Stimulated activated CD4-positive, alpha-beta T cell treated with anti-CD3 and anti-CD28 coated beads, Interleukin-2, amount 100 ng/mL, for 48 hours (primary cell): ENCODE measurements at places on chromosomes 3 and 15.
A peak's percentile ranks its signal among the peaks of the same experiment; 100 is the strongest.

GRCh38 chr15:79352206-79352605 lies 41.3 kb downstream of the TMED3 start:
- no peak for DNase-seq

GRCh38 chr15:59896663-59897074 lies 107.4 kb upstream of the FOXB1 start:
- DNase-seq: no peak

DNA sequence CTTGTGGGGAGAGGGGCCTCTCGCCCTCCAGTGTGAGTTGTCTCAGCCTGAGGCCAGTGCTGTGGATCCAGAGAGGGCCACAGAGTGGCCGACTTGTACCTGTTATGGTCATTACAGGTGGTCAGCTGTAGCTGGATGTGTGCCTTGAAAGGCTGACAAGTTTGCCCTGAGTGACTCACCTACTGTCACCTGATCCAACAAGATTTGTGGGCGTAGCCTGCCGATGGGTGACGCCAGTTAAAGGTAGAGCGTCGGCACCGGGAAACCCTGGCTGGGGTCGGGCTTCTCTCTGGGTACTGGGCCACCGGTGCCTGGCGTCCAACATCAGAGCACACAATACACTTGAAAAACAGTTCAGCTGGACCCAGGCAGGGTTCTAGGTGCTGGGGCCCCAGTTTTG lies 2.8 kb upstream of the ISG20 start:
- no peak for DNase-seq

- DNase-seq: peak; percentile 47
Measured at GRCh38 chr3:187802928-187803259, 57.6 kb upstream of the BCL6 start.

GRCh38 chr3:188001093-188001492 lies 152.9 kb upstream of the LPP start:
- DNase-seq: no peak

- no peak for DNase-seq
Measured at GRCh38 chr3:72101494-72101893, 316.5 kb upstream of the PROK2 start.

DNA sequence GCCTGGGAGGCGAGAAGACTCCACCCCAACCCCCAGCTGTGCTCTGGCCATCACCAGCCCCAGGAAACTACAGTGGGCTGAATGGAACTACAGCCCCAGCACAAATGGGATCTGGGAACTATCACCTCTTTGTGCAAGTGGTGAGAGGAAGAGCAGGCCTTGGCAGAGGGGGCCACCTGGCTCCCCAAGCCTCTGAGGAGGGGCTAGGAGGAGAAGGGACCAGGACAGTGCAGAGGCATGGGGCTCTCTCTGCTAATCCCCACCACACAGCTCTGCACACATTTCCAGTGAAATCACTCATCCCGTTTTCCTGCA lies 31.6 kb downstream of the KY start:
- DNase-seq: no peak

DNA sequence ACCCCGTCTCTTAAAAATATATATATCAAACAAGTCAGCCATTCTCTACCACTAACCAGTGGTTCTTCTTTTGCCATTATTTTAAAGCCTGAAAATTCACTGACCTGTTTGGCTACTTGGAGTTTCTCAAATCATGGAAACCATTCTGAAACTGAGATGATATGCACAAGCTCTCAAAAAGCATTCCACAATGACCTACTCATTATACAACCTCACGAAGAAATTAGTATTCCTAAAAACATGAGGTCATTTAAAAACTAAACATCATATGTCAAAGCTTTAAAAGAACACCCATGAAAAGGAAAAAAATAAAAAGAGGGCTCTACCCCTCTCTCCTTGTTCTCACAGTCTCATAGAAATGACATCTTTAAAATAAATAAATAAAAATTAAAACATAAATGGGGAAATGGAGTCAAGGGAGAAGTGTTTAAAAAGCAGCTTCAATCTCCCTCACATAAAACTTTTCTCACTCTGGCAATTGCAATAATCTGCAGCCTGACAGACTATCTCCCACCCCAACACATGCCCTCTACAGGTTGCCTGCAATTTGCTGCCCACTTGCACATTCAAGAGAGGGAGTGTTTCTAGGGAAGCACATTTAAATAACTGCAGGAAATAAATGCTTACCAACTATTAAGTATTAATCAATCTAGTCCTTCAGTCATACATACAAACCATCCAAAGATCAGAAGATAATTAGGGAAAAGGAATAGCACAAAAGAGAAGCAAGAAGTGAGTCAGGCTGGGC lies 73.3 kb downstream of the TRANK1 start:
- DNase-seq: no peak

DNA sequence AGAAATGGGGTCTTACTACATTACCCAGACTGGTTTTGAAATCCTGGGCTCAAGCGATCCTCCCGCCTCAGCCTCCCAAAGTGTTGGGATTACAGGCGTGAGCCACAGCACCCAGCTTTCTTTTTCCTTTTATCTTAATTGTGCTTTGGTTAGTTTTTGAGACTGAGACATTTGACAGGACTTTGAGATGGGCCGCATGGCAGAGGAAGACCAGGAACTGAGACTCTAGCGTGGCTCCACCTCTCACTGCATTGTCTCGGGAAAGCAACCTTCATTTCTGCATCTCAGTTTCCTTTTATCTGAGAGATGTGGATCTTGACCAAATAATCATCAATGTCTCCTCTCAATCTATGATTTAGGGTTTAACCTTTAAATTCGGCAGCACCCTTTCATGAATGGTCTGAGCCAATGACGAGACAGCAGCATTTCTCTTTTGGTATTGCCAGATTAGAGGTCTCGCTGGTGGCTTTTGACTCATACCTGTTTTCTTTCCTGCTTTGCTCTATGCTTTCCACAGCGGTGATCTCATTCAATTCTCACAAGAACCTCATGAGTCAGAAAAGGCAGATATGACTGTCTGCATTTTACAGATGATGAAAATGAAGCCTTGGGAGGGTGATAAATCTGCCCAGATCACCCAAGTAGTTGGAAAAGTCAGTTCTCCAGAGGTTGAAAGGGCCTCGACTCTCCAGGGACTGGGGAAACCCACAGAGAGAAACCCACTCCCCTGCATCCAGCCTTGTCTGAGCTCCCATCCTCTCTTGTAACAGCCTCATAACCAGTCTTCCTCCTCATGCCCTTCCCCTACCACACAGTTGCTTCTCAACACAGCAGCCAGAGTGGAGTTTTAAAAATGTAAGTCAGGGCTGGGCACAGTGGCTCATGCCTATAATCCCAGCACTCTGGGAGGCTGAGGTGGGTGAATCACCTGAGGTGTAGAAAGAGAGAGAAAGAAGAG lies 84.8 kb upstream of the FOXB1 start:
- DNase-seq: peak; percentile 45

- DNase-seq: no peak
Measured at GRCh38 chr3:6250167-6250566, 610.7 kb upstream of the GRM7 start.

DNA sequence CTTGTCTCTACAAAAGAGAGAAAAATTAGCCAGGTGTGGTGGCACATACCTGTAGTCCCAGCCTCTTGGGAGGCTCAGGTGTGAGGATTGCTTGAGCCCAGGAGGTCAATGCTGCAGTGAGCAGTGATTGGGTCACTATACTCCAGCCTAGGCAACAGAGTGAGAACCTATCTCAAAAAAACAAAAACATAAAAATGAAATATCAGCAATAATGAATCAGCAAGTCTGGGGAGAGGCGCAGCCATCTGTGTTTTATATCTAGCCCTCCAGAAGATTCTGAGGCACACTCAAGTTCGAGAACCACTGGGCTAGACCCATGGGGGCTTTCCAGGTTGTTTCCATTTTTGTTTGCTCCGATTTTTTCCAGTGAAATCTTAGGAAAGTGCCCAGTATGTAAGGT lies 88.1 kb upstream of the BCL6 start:
- DNase-seq: no peak

DNA sequence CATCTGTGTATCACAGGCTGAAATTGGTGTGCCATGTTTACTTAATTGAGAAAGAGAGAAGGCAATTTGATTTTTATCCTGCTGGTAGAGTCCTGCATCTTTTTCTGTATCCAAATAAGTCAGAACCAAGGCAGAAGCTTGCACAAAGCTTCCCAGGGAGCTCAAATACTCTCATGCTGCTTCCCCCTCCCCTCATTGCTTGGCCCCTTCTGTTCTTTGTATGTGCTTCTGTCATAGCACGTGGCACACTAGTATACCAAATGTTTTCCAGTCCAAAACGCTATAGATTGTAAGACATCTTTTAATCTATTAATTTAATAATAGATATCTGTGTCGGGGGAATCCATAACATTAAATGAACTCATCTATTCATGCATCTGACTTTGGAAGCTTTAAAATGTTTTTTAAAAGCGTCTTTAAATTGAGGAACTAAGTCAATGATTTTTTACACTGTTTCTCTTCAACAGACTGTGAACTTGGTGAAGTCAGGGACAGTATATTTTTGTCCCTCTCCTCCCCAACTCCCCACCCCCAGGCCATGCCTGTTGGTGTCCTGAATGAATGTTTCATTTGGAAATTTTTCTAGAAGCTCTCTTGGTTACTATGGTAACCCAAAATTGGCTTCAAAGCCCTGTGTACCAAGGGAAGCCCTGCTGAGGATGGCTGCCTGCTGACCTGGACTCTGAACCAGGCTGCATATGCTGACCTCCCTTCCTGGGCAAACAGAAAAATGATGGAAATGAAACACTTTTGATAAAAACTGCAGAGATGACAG lies 26.2 kb upstream of the SLC35G2 start:
- DNase-seq: no peak

DNA sequence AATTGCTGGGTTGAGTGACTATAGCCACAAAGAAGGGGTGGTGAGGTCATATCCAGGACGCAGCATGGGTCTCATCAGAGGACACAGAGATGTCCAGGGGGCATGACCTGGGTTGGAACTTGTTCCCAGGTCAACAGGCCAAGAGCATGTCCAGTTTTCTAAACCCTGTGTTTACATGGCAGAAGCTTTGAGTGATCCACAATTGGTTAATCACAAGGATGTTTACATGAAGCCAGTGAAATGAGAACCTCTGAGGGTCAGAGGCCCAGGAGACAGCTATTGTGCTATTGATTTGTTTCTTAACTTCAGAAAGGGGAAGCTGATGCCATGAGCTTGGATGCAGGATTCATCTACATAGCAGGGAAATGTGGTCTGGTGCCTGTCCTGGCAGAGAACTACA lies 42.2 kb upstream of the TOPBP1 start:
- no peak for DNase-seq

DNA sequence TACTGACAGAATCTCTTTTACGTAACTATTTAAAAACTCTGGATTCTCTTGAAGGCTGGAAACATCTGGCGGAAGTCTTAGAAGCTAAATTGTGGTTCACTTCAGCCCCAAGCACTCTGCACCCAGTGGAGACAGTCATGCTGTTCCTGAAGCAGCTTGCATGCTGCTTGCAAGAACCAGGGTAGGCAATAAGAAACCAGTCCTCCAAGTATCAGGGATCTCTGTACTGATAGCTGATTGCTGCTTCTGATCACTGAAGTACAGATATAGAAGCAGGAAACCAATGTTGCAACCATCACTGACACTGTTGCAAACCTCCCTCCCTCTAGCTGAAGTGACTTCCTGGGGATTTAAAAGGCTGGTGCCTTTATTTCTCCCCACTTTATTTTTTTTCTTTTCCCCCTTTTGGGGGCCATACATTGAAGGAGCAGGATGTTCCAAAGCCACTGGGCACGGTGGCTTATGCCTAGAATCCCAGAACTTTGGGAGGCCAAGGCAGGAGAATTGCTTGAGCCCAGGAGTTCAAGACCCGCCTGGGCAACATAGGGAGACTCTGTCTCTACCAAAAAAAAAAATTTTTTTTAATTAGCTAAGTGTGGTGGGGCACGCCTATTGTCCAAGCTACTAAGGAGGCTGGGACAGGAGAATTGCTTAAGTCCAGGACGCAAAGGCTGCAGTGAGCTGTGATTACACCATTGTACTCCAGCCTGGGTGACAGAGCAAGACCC lies 15.3 kb downstream of the SPCS1 start:
- no peak for DNase-seq
